SHP77 (cell line): ENCODE measurements at places on chromosomes 2 and 18.

- peak; percentile 89 for DNase-seq
These were observed 6.8 kb upstream of the SNED1 start for GRCh38 chr2:240991378-240992263.

DNA sequence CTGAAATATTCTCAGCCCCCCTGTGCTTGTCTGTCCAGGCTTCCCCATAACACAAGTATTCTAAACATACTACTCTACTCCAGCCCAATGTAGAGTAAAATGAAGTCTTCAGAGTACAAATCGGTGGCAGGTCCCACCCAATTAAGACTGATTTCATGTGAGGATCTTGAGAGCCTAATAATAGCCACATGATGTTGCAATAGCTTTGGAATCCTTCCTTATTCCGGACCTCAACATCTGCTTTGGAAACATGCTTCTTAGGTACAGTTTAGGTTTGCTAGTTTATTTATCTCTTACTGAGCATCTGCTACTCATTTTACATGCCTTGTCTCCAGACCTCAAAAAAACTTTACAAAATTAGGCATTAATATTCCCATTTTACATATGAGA, 207.3 kb upstream of the RAB6C start:
- no peak for DNase-seq

DNA sequence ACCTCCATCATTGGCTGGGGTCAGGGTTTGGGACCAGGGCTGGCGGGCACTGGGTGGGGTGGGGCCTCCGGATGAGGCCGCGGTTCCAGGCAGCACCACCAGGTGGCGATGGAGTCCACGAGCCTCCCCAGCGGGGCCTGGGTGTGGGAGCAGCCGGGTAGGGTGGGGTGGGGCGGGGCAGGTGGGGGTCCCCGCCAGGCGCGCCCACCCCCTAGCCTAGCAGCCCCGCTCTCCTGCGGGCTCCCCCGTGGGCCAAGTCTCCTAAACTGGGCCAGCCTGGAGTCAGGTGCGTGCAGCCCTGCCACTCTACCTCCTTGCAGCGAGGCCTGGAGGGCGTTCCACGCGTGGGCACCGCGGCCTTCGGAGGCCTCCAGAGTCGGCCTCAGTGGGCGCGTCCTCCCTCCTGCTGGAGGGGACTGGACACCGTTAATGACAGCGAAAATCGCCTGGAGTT, 187.5 kb downstream of the TWIST2 start:
- peak; percentile 7 for DNase-seq

DNA sequence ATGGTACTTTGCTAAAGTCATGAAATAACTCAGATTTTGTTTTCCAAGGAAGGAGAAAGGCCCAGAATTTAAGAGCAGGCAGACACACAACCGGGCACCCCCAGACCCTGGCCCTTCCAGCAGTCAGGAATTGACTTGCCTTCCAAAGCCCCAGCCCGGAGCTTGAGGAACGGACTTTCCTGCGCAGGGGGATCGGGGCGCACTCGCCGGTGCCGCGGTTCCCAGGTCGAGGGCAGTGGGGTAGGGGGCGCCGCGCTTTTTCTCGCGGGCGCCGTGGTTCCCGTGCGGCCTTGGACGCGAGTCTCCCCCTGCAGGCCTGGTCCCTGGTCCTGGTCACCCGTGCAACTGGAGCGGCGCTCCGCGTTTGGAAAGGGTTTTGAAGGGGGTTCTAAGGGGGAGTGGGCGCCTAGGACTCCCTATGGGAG, 1.2 kb downstream of the ZNF236 start:
- DNase-seq, result no peak

DNA sequence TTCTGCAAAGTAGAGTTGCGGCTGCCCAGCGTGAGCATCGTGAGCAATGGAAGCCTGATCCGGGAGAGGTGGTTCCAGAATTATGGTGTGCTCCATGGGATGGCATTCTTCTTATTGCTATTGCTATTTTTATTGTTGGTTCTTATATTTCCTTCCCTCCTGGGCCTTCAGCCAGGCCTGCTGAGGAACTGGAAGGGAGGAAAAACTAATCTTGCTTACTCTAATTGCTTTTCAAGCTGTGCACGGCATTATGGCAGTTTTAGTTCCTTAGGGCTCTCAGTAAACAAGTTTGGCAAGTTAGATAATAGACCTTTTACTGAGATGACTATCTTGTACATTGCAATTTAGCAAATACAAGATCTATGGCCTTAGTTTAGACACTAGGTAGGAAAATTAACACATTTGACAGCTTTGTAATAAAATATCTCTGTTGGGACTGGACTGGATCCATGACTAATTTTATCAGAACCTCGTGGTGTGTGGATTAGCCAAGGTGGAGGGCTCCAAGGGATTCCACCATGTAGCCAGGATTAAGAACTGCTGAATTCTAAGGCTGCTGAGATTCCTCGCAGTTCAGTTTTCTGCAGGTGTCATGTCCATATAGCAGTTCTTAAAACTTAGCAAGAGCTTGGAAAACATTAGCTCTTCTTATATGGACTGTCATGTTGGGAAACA, 6.0 kb downstream of the RSAD2 start:
- no peak for DNase-seq

GRCh38 chr2:17626986-17627385, 86.5 kb downstream of the VSNL1 start:
- no peak for DNase-seq

- no peak for DNase-seq
These were observed 35.1 kb downstream of the CCBE1 start for GRCh38 chr18:59661891-59662701.

- no peak for DNase-seq
These were observed 25.5 kb downstream of the FHL2 start for GRCh38 chr2:105373344-105373781.

DNA sequence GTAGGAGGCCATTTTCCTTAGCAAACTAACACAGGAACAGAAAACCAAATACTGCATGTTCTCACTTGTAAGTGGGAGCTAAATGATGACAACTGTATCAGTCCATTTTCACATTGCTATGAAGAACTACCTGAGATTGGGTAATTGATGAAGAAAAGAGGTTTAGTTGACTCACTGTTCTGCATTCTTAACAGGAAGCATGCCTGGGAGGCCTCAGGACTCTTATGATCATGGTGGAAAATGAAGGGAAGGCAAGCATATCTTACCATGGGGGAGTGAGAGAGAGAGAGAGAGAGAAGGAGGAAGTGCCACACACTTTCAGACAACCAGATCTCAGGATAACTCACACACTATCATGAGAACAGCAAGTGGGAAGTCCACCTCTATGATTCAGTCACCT, 105.3 kb downstream of the PARD3B start:
- DNase-seq, result no peak
